ENCODE measurements at places on chromosomes 3 and 15.

DNA sequence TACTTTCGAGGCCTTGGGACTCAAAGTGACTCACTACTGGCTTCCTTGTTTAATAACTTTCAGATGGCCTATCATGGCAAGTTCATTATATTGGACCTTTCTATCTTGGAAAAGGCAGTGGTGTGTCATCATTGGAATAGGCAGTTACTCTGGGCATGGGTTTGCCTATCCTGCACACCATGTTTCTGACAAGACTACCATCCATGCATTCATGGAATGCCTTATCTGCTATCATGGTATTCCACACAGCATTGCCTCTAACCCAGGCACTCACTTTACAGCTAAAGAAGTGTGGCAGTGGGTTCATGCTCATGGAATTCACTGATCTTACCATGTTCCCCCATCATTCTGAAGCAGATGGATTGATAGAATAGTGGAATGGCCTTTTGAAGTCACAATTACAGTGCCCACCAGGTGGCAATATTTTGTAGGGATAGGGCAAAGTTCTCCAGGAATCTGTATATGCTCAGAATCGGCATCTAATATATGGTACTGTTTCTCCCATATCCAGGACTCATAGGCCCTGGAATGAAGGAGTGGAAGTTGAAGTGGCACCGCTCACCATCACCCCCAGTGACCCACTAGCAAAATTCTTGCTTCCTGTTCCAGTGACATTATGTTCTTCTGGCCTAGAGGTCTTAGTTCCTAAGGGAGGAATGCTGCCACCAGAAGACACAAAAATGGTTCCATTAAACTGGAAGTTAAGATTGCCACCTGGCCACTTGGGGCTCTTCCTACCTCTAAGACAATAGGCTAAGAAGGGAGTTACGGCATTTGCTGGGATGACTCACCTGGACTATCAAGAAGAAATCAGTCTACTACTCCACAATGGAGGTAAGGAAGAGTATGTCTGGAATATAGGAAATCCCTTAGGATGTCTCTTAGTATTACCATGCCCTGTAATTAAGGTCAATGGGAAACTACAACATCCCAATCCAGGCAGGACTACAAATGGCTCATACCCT is 1161.4 kb downstream of the SI start:
- no peak for DNase-seq
- H3K4me3 ChIP-seq: no peak overlapping the region
- no peaks in the 10 kb centered on the region for H3K36me3 ChIP-seq
- no peaks in the 10 kb centered on the region for H3K4me1 ChIP-seq
- no peaks in the 10 kb centered on the region for H3K27me3 ChIP-seq
- H3K27ac ChIP-seq: no peak overlapping the region

DNA sequence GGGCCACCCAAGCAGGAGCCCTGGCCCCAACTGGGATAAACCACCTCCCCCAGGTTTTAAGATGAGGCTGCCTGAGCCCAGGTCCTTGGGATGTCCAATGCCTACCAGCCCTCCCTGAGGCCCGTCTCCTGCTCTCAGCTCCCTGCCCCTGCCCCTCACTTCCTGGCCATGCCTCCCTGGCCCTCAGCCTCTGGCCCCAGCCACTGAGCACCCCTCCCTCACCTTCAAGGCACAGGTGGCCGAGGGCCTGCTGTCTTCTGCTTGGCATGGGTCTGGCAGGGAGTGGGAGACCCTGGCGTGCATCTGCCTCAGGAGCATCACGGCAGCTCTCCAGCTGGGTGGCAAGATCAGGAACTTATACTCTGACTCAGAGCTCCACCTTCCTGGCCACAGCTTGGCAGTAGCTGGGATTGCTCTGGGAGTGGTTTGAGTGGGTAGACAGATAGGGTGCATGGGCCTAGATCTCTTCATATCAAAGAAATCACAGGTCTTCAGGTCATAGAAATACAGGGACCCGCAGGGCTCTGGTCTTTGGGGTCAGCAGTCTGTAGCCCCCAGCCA is at the start of gene PLA2G4E:
PLA2G4E (minus strand) TSS at position 330 of the 561 bp plus-strand sequence; CDS start at position 318, 12 bp downstream.
- H3K4me3 ChIP-seq: no peak within 1 kb of the TSS
- H3K27ac ChIP-seq: no peak within 1 kb of the TSS
- no peaks in the 10 kb centered on the region for H3K36me3 ChIP-seq
- no peaks in the 10 kb centered on the region for H3K27me3 ChIP-seq
- peaks cover 7% of the 10 kb centered on the region for H3K4me1 ChIP-seq
- DNase-seq: no peak

DNA sequence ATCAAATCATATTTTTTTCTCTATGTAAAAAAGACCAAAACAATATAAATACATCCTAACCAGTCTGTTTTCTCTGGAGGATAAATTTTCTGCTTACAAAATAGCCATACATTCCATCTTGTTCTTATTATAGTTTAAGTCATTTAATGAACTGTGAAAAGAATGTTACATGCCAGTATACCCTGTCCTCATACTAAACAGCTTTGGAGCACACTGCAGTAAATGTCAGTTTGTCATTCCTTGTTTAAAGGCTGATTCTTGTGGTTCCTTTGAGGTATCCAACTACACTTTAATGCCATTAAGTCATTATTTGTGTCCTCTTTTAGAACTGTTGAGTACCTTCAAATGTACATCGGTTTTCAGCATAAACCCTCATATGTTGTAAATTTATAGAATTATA is 52.7 kb upstream of the DCBLD2 start:
- H3K36me3 ChIP-seq: no peaks in the 10 kb centered on the region
- H3K27me3 ChIP-seq: no peaks in the 10 kb centered on the region
- no peaks in the 10 kb centered on the region for H3K4me1 ChIP-seq

GRCh38 chr15:68559345-68560310 is 19.2 kb upstream of the CORO2B start:
- H3K4me1 ChIP-seq: no peaks in the 10 kb centered on the region
- peaks cover 9% of the 10 kb centered on the region for H3K27me3 ChIP-seq
- peak overlapping the region; percentile 25 for H3K4me3 ChIP-seq
- no peaks in the 10 kb centered on the region for H3K36me3 ChIP-seq
- no peak overlapping the region for H3K27ac ChIP-seq
- peak; percentile 85 for DNase-seq

- H3K36me3 ChIP-seq: no peaks in the 10 kb centered on the region
- H3K4me1 ChIP-seq: peaks cover 17% of the 10 kb centered on the region
- H3K4me3 ChIP-seq: peak overlapping the region; percentile 85
- H3K27ac ChIP-seq: peak overlapping the region; percentile 86
These were observed 1.0 kb upstream of the PCBP4 start for GRCh38 chr3:51968170-51968775.

Data from cardiac muscle cell (in vitro differentiated cells and primary cell).